Airway epithelial cell (primary cell): ENCODE measurements at places on chromosomes 4 and X. TPM values are rescaled to one million over a fixed set of nuclear protein-coding genes. Genes with fewer than 3 reads are reported as not detected.

CITED1 gene
- total RNA-seq, result 0.28 and 0.33 TPM in 2 replicates

UGT2B10 gene
- not detected in 2 replicates for total RNA-seq

NSG1 gene
- 36.9 and 45.7 TPM in 2 replicates for total RNA-seq

RBM46 gene
- not detected in 2 replicates for total RNA-seq

ARHGAP24 gene
- 3.4 and 3.9 TPM in 2 replicates for total RNA-seq

BMP15 gene
- not detected in 2 replicates for total RNA-seq

CPZ gene
- 0.14 TPM in 1 of 2 replicates, not detected in the other for total RNA-seq

UCP1 gene
- total RNA-seq, result not detected in 2 replicates

PI4K2B gene
- total RNA-seq, result 16.4 and 22.6 TPM in 2 replicates

FABP2 gene
- not detected in 2 replicates for total RNA-seq

ENAM gene
- total RNA-seq, result not detected in 2 replicates

ARMCX2 gene
- 20.0 and 25.5 TPM in 2 replicates for total RNA-seq

FGF2 gene
- 1.3 and 1.8 TPM in 2 replicates for total RNA-seq

PACRGL gene
- total RNA-seq, result 18.3 and 21.8 TPM in 2 replicates

GCNA gene
- 0.35 and 1.6 TPM in 2 replicates for total RNA-seq

REELD1 gene
- total RNA-seq, result not detected in 2 replicates

STPG2 gene
- total RNA-seq, result not detected in 2 replicates

CT45A6 gene
- not detected in 2 replicates for total RNA-seq

GEMIN8 gene
- total RNA-seq, result 16.2 and 19.9 TPM in 2 replicates

DCAF12L2 gene
- not detected in 2 replicates for total RNA-seq

SYNPO2 gene
- total RNA-seq, result 0.09 and 0.42 TPM in 2 replicates

PTCHD1 gene
- total RNA-seq, result not detected in 2 replicates

PDCL2 gene
- total RNA-seq, result not detected in 2 replicates

FOXR2 gene
- not detected in 2 replicates for total RNA-seq

PLP1 gene
- total RNA-seq, result not detected in 2 replicates

SOWAHB gene
- 17.3 and 21.4 TPM in 2 replicates for total RNA-seq

CASP6 gene
- 33.1 and 37.3 TPM in 2 replicates for total RNA-seq

LRRC66 gene
- total RNA-seq, result not detected in 2 replicates

CLGN gene
- total RNA-seq, result 0.07 TPM in 1 of 2 replicates, not detected in the other

S100G gene
- total RNA-seq, result not detected in 2 replicates

SLC4A4 gene
- total RNA-seq, result 0.14 TPM in 2 replicates

SSX2B gene
- not detected in 2 replicates for total RNA-seq

ODAPH gene
- not detected in 2 replicates for total RNA-seq

NOA1 gene
- total RNA-seq, result 27.1 and 29.0 TPM in 2 replicates

DMRTC1B gene
- total RNA-seq, result not detected in 2 replicates

NKX1-1 gene
- total RNA-seq, result not detected in 2 replicates

DSPP gene
- not detected in 2 replicates for total RNA-seq

BEX5 gene
- total RNA-seq, result 0.79 TPM in 1 of 2 replicates, not detected in the other

GRIA3 gene
- total RNA-seq, result 0.21 and 0.28 TPM in 2 replicates

MAGEA11 gene
- total RNA-seq, result not detected in 2 replicates

USP51 gene
- total RNA-seq, result 0.09 and 0.42 TPM in 2 replicates

ARX gene
- not detected in 2 replicates for total RNA-seq

GPRIN3 gene
- not detected in 2 replicates for total RNA-seq

PUDP gene
- total RNA-seq, result 20.9 and 21.8 TPM in 2 replicates

SLC34A2 gene
- total RNA-seq, result 0.09 and 0.21 TPM in 2 replicates

MAOA gene
- total RNA-seq, result 65.2 and 66.7 TPM in 2 replicates

NXF2 gene
- not detected in 2 replicates for total RNA-seq

DHRSX gene
- total RNA-seq, result 15.2 and 20.2 TPM in 2 replicates

FAT1 gene
- 268 and 293 TPM in 2 replicates for total RNA-seq

TMEM31 gene
- total RNA-seq, result not detected in 2 replicates

MAGEC2 gene
- not detected in 2 replicates for total RNA-seq
